ENCODE measurements at places on chromosomes 4 and X. TPM values are rescaled to one million over a fixed set of nuclear protein-coding genes. Genes with fewer than 3 reads are reported as not detected.
A peak's percentile ranks its signal among the peaks of the same experiment; 100 is the strongest.

TCEAL7 gene
- total RNA-seq, result 1.1 TPM

L1CAM gene
- 0.26 TPM for total RNA-seq

SPANXN2 gene
- not detected for total RNA-seq

PCDH7 gene
- 12.1 TPM for total RNA-seq

F9 gene
- total RNA-seq, result not detected

RIBC1 gene
- 0.26 TPM for total RNA-seq

APOOL gene
- 7.3 TPM for total RNA-seq

ZNF711 gene
- total RNA-seq, result 3.1 TPM

SULT1B1 gene
- 0.13 TPM for total RNA-seq

HPSE gene
- 9.7 TPM for total RNA-seq

SAGE1 gene
- total RNA-seq, result not detected

GRCh38 chr4:116389139-116389538, 696.2 kb downstream of the TRAM1L1 start:
- DNase-seq, result no peak

DNA sequence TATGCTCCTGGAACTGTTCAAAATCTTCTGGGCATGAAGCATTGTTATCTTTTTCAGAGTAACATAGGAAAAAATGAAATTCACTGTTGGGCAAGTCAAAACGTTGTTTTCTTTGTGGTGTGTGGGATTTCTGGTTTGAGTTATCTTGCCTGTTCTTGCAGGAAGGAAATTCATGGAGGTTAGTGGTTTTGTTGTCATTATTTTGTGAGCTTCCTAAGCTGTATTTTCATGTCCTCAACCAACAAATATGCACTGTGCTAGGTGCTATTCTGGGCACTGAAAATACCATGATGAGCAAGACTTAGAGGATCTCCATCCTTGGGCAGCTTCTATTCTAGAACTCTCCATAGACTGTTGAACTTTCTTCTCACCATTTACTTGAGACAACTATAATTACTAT, 16.9 kb downstream of the SPINK2 start:
- DNase-seq, result peak; percentile 88

GRCh38 chrX:153608376-153608775, 9.4 kb upstream of the CCNQ start:
- DNase-seq, result no peak

GRCh38 chr4:183493246-183493645, 11.6 kb upstream of the ING2 start:
- peak; percentile 87 for DNase-seq

DNA sequence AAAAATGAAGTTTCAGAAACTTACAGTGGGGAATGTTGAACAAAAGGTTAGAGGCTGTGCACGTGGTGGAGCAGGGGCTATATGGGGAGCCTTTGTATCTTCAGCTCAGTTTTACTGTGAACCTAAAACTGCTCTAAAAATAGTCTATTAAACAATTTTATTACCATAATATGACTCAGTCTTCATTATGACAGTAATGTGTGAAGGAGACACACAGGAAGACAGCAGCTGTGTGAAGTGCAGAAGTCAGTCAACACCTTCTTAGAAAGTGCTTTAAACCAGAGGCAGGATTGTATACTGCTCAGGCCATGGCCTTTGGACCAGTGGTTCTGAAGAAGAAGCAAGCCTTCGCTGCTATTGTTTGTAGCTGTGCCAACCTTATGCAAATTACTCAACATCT, 89.7 kb downstream of the ARHGAP10 start:
- peak; percentile 56 for DNase-seq

GRCh38 chrX:96692454-96692853, 7.8 kb downstream of the DIAPH2 start:
- DNase-seq, result peak; percentile 19

GRCh38 chr4:106116025-106116424, 200.0 kb downstream of the TBCK start:
- DNase-seq, result no peak

GRCh38 chrX:66633541-66633940, 5.3 kb downstream of the EDA2R start:
- peak; percentile 78 for DNase-seq

DNA sequence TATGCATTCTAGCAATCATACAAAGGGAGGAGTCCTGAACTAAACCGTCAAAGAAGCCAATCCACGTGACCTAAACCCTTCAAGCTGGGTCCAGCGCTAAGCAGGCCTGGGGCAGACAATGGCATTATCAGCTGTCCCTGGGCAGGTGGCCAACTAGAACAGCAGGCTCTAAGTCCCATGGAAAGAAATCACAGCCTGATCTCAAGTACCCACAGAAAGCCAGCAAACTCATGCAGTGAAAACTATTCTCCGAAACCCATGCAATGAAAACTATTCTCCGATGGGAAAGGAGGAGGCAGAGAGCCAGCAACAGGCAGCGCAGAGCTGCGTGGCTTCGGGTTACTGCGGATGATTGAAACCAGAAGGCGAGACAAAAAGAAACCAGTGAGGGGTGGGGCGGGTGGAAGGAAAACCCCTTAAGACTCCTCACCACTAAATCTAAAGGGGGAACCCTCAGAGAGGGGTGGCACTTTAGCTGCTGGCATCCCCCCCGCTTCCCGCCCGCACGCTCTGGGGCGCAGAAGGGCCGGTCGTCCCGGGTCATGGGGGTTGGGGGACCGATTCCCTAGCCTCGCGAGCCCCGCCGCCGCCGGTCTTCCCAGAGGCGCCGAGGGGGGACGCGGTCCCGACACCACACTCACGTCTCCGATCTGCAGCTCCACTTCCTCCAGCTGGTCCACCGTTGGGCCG, 567 bp downstream of the C4orf46 start:
- peak; percentile 54 for DNase-seq

GRCh38 chrX:124383354-124383753, 37.0 kb downstream of the SH2D1A start:
- no peak for DNase-seq

GRCh38 chr4:162847945-162848549, 318.6 kb downstream of the NAF1 start:
- DNase-seq, result no peak

- peak; percentile 71 for DNase-seq
Observed at GRCh38 chrX:103687696-103688201, 1.2 kb upstream of the MORF4L2 start.

DNA sequence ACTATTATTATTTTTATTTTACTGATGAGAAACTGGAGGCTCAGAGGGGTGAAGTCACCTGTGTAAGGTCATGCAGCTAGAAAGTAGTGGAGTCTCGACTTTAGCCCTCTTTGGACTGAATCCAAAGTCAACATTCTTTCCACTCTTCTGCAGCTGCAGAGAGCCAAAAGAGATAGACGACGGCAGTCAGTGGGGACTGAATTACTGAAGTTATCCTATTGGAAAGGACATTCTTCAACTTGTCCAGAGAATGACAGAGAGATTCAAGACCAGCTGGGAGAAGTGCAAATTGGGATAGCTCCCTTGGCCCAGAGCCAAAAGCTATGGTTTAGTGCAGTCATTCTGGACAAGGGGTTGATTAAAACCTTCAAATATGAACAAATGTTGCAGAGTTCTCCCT, 42.5 kb downstream of the VGLL1 start:
- no peak for DNase-seq

DNA sequence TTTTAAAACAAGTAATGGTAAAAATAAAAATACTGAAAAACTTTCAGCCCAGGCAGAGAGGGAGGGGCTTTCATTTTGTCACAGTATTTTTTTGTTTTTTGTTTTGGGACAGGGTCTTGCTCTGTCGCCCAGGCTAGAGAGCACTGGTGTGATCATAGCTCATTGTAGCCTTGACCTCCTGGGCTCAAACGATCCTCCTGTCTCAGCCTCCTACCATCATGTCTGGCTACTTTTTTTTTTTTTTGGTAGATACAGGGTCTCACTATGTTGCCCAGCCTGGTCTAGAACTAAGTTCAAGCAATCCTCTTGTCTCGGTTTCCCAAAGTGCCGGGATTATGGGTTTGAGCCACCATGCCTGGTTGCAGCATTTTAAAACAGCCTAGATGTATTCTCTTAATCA, 40.8 kb upstream of the FAT1 start:
- DNase-seq, result no peak

- no peak for DNase-seq
Observed at GRCh38 chr4:112673686-112674085, 36.7 kb downstream of the LARP7 start.

DNA sequence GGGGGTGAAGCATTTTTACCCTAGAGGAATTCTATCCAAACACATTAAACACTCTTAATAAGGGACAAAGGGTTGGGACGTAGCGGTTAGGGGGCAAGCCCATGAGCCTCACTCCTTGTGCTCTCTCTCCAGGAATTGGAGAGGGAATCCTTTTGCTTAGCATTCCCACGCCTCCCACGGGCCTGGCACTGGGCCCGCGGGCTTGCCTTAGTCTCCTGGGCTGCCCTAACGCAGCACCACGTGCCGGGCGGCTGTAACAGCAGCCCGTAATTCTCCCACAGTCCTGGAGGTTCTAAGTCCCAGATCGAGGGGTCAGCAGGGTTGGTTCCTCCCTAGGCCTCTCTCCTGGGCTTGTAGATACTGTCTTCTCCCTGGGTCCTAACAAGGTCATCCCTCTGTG, 67.5 kb downstream of the TBL1X start:
- DNase-seq, result no peak

DNA sequence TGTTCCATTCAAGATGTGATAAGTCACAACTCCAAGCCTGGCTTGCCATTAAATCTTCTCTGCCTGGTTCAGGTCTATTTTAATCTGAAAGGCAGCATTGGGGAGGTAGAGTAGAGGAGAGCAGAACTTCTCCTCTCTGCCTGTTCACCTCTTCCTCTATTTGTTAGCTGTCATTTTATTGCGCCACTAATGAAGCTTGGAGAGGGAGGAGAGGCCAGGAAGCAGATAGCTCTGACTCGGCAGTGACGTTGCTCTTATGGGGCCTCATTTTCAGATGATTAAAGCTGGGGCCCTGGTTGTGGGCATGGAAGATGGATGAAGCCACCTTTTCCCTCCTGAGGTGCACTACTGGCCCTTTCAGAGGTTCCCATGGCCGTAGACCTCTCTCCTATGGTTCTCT, 207.3 kb downstream of the MID1IP1 start:
- DNase-seq, result peak; percentile 34

DNA sequence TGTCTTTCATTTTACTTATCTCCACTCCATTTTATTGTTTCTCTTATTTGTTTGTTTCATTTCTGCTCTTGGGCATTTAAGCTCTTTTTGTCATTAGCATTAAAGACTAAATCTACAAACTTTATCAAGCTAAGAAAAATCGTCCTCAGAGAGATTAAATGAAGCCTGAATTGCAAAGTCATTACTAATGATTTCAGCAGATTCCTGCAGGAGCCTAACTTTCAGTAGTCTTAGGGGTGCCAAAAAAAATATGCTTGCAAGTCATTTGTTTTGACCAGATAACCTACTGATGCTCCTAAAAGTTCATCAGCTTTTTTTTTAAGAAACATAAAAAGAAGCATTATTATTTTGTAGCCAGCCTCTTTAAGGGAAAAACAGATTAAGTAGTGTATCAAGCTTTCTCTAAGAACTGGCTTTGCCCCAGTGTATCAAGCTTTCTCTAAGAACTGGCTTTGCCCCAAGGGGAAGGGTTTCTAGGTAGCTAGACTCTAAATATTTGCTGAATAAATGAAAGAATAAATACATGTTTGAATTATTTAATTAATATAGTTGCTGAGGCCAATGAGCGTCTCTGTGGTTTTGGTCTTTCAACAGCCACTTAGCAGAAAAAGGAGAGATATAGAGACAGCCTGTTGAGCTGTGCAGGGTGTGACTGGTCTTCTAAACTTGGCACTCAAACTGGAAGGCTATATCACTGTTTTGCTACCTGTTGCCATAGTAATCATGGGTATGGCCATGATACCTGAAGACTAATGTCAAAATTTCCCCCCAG, 174.2 kb downstream of the BTC start:
- DNase-seq, result peak; percentile 44

GRCh38 chr4:105453550-105454205, 20.2 kb downstream of the PPA2 start:
- peak; percentile 26 for DNase-seq
